ENCODE measurements at places on chromosomes 11 and 22.

DNA sequence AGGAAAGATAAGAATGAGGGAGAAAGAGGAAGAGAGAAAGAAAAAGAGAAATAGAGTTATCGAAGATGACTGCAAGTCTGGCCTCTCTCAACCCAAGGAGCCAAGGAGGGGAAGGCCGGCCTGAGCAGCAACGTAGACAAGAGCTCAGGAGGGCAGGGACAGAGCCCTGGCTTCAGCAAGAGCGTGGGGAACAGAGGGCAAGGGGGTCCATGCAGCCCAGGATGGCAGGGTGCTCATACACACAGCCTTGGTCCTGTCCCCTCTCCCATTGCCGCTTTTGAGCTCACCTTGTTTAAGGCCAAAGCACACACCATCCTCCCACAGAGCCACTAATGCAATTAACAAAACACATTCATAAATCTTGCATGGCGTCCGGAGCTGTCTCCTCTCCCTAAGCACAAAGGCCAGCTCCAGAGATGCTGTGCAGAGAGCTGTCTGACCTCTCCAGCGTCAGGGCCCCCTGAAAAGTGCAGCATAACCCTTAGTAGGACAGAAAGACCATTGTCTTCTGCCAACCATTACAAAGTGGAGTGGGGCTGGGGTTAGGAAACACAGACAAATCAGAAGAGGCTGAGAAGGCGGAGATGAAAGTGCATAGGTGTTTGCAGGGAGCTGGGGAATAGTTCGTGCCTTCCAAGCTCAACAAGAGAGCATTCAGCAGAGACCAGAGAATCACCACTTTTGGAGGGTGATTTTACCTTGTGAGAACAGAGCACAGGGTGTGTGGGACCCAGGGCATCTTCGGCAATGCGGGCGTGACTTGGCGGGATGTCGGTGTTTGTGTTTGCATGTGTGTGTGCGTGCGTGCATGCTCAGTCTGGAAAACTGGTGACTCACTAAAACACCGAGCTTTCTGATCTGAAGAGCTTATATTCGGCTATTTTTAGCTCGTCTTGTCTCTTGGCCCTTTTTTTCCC lies 28.2 kb upstream of the JAM3 start:
- no peak for DNase-seq

DNA sequence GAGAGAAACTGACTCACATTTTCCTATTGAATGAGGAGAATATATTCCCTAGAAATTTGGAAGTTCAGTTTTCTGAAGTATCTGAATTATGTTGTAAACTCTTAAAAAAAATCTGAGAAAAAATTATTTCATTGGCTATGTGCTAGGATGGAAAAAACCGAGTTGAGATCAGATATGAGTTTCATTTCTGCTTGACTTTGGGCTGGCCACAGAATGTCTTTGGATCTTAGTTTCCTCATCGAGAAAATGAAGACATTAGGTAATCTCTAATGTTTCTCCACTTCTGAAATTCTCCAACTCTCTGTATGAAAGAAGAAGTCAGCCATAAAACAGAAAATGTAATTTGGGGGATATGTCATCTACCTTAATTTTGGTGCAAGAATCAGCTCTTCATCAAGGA lies 28.8 kb downstream of the SLN start:
- DNase-seq = no peak

DNA sequence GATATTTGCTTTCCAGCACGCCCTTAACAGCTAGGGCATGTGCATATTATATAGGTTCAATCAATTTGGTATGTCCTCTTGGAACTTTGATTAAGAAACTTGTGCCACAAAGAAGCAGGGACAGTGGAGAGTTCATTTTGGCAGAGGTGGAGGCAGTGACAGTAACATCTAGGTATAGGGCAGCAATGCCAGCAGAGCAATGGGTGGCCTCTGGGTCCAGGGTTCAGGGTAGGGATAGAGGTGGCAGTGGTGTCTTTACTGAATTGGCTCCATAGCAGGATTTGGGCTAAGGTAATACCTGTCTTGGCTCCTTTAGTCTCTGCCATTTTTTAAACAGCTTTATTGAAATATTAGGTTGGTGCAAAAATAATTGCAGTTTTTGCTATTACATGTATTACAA lies 24.4 kb upstream of the POLD3 start:
- DNase-seq = no peak

GRCh38 chr11:120696597-120697218 lies 185.2 kb downstream of the GRIK4 start:
- no peak for DNase-seq

DNA sequence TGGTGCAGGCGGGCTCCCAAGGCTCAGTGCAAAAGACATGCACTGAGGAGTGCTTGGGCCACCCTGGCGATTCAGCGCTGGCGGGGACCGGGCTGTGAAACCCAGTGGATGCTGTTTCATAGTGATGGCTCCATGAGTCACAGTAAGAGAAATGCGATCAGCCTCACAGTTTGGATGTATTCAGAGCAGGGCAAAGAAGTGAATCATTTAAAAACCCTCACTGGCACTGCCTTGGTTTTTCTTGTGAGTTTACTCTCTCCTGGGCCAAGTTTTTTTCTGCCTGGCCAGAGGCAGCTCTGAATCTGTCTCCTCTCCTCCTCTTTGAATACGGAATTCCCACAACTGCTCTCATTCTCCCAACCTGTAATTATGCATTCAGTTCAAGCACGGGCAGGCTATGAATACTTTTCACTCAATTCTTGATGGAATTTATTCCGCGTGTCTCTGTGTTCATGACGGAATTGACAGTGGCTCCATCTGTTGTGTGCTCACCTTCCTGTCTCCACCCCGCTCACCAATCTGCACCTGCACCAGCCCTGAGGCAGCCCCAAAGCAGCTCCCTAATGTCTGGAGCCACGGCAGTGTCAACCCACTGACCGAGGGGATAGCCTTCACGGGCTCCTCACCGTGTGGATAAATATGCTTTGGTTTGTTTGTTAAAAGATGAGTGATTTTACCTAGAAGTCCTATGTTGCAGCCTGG lies 14.9 kb downstream of the ADAMTS8 start:
- DNase-seq = no peak

DNA sequence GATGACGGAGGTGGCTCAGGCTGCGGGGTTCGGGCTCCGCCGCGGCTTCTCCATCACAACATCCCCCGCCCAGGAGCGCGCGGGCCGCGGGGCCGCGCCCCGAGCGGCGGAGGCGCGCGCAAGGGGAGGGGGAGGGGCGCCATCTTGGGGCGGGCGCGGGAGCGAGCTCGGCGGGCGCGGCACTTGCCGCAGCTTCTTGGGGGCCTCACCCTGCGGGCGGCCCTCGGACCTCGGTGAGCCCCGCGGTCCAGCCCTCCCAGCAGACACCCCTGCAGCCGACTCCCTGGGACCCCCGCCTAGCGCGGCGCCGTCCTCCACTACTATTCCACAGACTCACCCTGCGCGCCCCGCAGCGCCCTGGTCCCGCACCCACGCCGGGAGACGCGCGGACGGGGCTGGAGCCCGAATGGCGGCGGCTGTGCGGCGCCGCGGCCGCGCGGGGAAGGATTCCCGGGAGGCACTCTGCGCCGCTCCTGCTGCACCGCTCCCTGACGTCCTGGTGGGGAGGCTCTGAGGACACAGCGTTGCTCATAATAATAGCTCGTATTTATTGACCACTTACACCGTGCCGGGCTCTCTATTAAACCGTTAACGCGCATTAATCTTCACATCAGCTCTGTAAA lies at the start of gene APBB1:
APBB1 (minus strand) TSS at position 86 of the 623 bp plus-strand sequence. CDS start 7,747 bp downstream, outside the sequence.
- peak; percentile 91 for DNase-seq

DNA sequence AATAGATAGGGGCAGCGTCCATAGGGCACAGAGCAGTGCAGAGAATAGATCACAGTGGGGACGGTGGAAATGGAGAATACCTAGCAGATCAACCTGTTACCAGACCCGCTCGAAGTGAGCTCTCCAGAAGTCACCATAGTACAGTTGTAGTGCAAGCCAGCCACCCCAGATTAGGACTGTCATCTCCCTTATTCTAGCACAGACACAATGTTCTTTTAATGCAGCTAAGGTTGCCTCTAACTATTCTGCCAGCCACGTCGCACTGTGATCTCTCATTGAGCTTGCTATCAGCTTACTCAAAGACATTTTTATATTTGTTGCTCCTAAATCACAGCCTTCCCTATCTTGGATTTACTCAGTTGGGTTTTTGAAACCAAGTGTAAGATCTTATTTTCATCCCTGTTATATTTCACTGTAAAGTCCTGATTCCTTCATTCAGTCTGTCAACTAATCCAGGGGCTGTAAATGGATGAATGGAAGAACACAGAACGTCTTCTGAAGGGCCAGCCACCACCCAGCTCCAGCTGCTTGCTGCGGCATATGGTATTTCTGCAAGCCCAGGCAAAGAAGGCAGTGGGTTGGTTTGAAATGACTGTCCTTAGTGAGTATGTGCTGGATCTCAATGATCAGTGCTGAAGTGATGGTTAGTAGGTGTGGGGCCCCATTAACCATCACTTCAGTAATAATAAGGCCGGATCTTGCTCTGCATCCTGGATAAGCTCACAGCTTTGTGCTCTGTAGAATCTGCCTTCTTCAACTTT lies 3.4 kb downstream of the PARVA start:
- no peak for DNase-seq

GRCh38 chr11:97279341-97279740 lies 889.5 kb downstream of the JRKL start:
- DNase-seq = no peak

GRCh38 chr22:29129808-29130140 lies 56.9 kb downstream of the KREMEN1 start:
- no peak for DNase-seq

DNA sequence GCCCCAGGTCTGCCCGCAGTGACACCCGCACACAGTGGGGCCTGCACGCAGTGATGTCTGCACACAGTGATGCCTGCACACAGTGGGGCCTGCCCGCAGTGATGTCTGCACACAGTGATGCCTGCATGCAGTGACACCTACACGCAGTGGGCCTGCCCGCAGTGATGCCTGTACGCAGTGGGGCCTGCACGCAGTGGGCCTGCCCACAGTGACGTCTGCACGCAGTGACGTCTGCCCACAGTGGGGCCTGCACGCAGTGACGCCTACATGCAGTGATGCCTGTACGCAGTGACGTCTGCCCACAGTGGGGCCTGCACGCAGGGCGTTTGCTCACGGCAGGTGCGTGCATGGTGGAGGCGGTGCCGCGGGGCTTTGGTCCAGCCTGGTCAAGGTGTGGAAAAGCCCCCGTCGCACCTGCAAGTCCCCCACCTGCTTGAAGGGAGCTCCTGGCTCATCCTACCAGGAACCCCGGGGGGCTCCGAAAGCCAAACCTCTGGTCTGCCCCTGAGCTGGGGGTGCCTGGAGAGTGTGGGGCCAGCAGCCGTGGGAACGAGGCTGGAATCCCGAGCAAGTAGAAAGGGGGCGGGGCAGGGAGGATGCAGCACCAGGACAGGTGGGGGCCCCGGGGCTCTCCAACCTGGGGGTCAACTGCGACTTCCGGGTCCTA lies 8.9 kb upstream of the SYT8 start:
- no peak for DNase-seq

DNA sequence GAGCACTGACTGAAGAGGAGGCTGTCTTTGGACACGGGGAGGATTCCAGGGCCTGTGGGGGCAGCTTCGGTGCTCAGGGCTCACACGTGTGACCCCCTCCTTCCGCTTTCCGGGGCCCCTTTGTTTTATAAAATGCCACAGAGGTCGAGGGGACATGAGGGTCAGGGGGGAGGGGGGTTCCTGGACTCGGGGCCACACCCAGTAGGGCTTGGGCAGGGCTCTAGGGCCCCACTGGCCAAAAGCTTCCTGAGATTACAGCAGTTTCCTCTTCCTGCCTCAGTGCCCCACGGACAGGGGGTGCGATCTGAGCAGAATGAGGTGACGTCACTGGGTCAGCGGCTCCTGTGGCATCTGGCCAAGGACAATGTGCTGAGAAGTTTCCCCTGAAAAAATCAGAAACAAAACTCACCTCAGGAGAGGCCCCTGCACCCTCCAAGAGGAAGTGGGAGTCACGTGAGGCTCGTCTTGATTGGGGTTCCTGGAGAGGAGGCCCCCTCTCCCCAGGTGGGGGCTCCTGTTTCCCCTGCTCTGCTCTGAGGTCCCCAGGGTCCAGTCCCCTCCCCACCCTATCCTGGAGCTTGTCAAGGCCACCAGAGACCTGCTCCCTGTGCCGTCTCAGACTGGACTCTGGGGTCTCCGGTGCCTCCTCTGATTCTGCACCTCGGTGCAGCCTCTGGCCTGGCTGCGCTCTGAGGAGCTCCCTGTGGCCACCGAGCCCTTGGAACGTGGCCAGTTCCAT lies 6.4 kb upstream of the IFITM3 start:
- peak; percentile 32 for DNase-seq

- DNase-seq = no peak
Observed at GRCh38 chr11:95101935-95102334, 12.3 kb downstream of the ENDOD1 start.

DNA sequence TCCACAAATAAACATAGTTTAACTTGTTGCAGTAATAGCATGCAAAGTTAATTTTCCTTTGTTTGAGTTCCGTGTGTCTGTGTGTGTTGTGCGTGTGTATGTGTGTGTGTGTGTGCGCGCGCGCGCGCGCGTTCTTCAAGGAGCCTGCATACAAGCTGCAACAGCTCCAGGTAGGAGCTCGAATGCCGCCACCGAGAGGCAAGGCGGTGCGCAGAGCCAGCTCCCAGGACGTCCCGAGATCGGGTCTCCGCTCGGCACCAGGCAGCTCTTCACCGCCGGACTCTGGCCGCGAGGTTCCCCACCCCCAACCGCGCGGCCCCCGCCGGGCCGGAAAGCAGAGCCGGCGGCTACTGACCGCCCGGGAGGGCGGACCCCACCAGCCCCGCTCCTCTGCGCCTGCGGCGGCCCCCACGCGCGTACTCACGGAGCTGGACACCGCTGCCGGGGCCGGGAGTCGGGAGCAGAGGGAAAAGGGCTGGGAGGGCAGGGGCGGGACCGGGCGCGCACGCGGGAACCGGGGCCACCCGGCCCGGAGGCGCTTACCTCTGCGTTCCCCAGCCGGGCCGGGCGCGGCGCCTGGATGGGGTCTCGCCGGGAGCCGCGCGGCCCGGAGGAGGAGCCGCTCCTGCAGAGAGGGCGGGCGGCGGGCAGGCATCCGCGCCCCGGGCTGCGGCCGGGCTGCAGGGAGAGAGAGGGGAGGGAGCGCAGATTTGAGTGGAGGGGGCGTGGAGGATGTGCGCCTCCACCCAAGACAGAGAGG lies 40.4 kb upstream of the AKIP1 start:
- DNase-seq = no peak

- DNase-seq = no peak
Observed at GRCh38 chr11:116895048-116895757, 57.8 kb upstream of the APOA1 start.

DNA sequence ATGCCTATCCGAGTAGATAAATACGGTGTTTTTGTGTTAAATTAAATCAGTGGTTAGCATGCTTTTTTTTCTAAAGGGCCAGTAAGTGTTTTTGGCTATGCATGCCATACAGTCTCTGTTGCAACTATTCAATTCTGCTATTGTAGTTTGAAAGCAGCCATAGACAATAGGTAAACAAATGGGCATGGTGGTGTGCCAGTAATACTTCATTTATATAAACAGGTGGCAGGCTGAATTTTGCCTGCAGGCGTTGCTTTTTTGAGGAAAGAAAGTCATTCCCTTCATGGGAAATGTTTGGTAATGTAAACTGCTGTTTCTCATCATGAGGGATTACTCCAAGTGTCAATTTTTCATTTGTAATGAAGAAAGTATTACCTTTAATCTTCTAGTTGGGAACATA lies 106.5 kb downstream of the TMEM135 start:
- DNase-seq = no peak

- no peak for DNase-seq
Observed at GRCh38 chr11:119479685-119480275, 56.8 kb upstream of the THY1 start.

- DNase-seq = no peak
Observed at GRCh38 chr11:8291421-8292350, 28.0 kb upstream of the LMO1 start.

Data from substantia nigra (tissue), 51 donors.